ENCODE measurements at places on chromosomes 12 and 14.
A peak's percentile ranks its signal among the peaks of the same experiment; 100 is the strongest.

DNA sequence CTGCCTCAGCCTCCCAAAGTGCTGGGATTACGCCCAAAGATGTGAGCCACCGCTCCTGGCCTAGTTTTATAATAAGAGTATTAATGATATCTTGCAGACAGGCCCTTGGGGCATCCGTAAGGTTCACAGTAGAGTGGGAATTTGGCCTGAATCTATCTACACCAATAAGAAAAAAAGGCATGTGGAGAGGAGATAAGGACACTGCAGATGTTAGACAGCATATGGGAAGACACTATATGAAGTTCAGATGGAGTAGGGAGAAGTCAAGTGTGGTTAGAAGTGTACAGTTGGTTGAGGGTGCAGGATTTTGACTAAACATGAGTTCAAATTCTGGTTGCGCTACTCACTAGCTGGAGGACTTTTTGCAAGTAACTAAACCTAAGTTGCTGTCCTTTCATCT, 8.5 kb upstream of the TTC8 start:
- no peak for DNase-seq

DNA sequence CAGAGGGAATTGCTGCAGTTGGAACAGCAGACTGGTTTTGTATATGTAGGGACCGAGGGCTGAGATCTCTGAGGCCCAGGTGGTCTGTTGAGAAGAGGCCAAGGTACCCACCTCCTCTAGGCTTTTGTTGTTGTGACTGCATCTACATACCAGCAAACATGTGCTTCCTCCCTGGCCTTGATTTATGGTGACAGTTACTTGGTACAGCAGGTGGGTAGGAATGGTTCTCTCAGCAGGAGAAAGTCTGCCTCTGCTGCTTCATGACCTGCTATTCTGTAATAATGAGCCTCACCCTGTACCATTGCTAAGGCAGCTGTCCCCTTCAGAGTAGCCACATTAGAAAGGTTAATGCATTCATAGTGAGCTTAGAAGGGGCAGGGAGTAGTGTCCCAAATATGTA, 196.7 kb upstream of the PELI2 start:
- no peak for DNase-seq

GRCh38 chr12:121110211-121110940, 22.3 kb upstream of the P2RX7 start:
- peak; percentile 81 for DNase-seq

DNA sequence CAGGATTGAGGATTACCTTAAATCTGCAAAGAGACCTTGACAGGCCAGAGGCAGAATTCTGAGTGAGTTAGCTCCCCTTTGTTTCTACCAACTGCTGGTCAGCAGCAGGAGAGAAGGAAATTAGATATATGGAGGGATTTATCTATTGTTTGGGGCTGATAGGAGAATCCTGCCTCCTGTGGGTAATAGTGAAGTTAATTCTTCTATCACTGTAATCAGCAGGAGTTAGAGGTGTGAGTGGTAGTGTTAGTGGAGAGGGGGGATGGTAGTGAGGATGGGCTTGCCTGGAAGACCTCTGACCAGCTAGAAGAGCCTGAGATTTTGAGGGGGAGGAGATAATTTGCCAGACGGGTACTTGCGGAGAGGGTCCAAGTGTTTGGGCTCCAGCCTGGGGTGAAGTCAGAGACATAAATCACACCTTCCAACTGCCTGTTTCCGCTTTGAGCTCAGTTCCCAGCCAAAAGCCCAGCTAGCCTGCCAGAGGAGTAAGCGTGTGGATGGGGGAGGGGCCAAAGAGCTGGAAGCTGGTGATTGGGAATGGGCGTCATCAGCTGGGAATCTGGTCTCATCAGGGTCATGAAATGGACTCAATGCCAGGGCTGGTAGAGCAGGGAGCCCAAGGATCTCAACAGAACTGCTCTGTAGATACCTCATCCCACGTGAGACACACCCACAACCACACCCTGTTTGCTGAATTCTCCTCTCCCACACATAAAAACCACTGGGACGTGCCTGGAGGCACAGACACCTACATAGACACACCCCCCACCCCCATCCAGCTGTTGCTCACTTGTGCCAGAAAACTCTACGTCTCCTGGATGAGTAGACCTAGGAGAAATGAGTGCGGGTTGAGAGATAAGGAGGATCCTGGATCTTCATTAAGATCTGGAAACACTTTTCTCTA, 13.1 kb upstream of the ITGA5 start:
- no peak for DNase-seq

GRCh38 chr14:96205978-96206360, 1.3 kb downstream of the BDKRB2 start:
- no peak for DNase-seq

DNA sequence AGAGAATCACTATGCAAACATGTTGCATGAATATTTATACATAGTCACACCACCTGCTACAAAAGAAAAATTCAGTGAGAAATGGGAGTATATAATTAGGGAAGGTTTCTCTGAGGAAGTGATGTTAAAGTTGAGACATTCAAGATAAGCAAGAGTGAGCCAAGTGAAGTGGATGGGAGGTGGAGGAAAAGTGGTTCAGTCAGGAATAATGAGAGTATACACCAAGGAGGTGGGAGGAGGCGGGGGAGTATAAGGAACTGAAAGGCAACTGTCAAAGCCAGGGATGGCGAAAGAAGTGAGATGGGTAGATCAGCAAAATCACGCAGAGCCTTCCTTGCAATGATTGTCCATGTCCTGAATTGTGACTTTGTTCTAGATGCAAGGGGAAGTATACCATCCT, 33.7 kb downstream of the PRKD1 start:
- DNase-seq: no peak

- no peak for DNase-seq
Observed at GRCh38 chr14:25132094-25132493, 82.1 kb upstream of the STXBP6 start.

DNA sequence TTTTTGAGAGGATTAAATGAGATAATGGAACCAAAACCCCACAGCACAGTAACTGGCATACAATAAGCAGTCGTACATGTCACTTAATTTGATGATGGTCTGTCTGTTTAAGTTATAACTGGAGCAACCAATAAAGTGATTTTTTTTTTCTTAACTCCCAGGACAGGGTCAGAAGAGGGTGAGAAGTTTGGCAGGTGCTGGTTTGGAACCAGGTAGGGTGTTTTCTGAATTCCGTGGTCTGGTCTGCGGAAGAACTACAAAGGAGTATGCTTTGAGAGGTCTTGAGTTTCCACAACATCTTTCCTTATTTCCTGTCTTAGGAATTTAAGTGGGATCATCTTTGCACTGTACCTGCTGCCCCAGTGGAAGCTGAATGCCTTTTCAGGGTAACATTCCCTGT, 111.7 kb downstream of the SLC8A3 start:
- no peak for DNase-seq

- DNase-seq: no peak
Observed at GRCh38 chr14:43475757-43476156, 1031.3 kb downstream of the FSCB start.

- no peak for DNase-seq
Observed at GRCh38 chr14:39875028-39875427, 442.8 kb upstream of the FBXO33 start.

DNA sequence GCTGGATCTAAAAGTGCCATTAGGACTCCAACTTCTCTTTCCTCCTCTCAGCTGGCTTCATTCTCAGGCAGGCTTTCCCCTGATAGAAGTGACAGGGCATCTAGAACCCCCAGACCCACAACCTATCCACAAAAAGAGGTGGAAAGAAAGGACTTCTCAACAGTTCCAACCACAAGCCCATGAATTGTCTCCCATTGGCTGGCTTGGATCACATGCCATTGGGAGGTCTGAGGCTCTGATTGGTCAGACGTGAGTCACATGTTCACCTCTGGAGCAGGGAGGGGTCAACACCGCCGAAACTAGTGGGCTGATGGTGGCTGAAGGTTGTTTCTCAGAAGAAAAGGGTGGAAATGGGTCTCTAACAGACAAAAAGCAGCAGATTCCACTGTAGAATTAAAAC, 47.2 kb downstream of the DRAM1 start:
- DNase-seq: no peak

GRCh38 chr12:103742349-103742932, 98.6 kb downstream of the NT5DC3 start:
- peak; percentile 64 for DNase-seq

DNA sequence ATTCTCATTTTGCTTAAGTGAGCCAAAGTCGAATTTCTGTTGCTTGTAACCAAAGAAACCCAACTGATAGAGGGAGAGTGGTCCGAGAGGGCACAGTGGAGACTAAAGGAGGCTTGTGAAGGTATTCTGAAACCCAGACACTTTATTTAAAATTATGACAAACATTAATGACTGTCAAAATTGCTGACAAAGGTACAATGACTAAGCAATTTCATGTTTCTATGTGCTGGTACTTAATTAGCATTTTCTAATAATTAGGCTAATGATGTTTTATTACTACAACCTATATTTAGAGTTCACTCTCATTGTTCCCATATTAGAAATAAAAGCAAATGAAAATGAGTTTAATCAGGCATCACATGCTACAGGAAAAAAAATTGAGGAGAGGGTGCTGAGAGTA, 116.4 kb downstream of the PTGER2 start:
- no peak for DNase-seq

DNA sequence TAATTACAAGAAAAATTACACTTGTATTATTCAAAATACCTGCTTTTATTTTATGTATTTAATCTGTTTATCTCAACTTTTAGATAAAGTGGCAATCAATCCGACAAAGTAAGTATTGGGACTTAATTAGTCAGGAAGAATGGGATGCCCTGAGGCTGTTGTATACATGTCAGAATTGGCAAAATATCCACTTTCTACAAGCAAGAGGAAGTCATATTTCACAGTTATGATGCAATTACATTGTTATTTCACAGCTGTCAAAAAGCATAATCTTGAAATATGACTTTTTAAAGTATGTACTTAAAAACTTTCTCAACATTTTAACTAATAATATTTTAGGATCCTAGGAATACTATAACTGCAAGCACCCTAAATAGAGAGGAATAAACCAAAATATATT, 357.1 kb upstream of the MGAT4C start:
- DNase-seq: no peak

GRCh38 chr12:33330940-33331339, 108.7 kb downstream of the SYT10 start:
- DNase-seq: no peak

- no peak for DNase-seq
Observed at GRCh38 chr14:103861413-103862392, 14.3 kb upstream of the PPP1R13B start.

GRCh38 chr14:106843386-106843785, 1317.0 kb downstream of the TMEM121 start:
- DNase-seq: no peak

- no peak for DNase-seq
Observed at GRCh38 chr12:52634266-52635056, 16.1 kb upstream of the KRT73 start.

DNA sequence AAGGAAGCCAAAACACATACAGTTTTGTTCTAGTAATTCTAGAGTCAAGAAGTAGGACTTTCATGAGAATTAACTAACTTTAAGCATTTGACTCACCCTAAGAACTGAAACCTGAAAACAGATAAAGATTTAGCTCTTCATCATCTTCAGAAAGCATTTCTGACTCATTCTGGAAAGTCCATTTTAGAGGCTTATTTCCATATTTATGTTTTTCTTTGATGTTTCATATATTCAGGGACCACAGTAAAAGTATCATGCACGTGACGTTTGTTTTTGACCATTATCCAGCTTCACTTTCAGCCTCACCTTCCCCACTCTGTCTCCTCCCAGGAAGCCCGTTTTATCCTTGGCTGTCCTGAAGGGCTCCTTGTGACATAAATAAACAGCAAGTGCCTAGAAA, 79.2 kb downstream of the MDGA2 start:
- DNase-seq: no peak

- no peak for DNase-seq
Observed at GRCh38 chr12:49965836-49966235, 4.2 kb downstream of the AQP5 start.

DNA sequence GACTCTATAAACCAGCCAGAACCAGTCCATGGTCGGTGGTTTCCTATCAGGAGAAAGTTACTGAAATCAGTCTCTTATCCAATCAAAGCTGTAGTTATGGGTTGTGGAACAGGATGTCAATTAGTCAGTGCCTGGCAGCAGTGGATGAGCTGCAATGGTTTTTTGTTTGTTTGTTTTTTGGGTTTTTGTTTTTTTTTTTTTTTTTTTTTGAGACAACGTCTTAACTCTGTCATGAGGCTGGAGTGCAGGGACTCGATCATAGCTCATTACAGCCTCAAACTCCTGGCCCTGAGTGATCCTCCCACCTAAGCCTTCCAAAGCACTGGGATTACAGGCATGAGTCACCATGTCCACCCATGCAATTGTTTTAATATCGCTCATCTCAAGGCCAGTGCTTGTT, 113.3 kb upstream of the CAND1 start:
- DNase-seq: no peak

All from mucosa of gallbladder (tissue), 1 donor.